ENCODE measurements at places on chromosomes 1 and 21.

GRCh38 chr1:219031809-219032208, 141.9 kb upstream of the LYPLAL1 start:
- DNase-seq: no peak

DNA sequence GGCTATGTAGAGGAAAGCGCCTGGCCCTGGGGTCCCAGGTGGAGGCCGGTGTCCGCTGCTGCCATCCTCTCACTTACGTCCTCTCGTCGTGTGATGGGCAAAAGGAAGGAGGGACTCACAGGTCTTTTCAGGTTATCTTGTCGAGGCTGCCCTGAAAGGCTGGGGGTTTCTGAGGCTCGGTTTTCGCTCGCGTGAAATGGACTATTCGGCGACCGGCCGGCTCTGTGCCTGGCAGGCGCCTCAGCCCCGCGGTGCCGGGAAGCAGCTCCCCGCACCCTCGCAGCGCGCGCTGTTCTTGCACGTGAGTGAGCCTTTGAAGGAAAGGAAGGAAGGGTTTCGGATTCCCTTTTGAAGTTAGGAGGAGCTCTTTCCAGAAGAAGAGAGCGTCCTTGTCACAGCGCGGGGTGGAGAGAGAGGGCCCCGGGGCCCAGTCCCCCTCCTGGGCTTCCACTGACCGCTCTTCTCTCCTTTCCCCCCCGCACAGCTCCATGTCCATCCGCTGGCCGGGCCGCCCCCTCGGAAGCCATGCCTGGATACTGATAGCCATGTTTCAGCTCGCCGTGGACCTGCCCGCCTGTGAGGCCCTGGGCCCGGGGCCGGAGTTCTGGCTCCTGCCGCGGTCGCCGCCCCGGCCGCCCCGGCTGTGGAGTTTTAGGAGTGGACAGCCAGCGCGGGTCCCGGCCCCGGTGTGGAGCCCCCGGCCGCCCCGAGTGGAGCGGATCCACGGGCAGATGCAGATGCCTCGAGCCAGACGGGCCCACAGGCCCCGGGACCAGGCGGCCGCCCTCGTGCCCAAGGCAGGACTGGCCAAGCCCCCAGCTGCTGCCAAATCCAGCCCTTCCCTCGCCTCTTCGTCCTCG, 57.2 kb downstream of the AJAP1 start:
- no peak for DNase-seq

DNA sequence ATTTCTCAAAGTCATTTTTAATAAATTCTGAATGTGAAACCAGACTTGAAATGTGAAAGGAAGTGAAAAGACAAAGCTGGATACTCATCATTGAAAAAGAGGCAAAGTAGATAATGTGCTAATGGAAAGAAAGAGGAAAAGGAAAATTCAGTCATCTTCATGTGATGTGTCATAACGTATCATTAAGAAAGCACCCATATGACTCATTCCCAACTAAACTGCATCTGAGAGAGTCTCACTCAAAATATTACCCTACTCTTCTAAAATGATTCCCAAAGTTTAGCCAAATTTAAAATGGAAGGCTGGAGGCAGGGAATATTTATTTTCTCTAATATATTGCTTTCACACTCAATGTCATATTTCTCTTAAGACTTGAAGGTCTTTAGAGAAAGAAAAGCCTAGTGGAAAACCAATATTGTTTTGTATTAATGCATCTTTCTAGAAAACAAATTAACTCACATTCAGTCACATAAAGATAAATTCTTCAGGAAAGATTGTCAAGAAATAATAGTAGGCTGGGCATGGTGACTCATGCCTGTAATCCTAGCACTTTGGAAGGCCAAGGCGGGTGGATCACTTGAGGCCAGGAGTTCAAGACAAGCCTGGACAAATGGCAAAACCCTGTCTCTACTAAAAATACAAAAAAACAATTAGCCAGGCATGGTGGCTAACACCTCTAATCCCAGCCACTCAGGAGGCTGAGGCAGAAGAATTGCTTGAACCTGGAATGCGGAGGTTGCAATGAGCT, 129.9 kb downstream of the SLC30A10 start:
- DNase-seq: no peak

- peak; percentile 53 for DNase-seq
These were observed 540 bp downstream of the ARHGEF2 start for GRCh38 chr1:155977690-155978324.

- DNase-seq: peak; percentile 42
These were observed 229.7 kb downstream of the C1orf94 start for GRCh38 chr1:34406377-34406776.

DNA sequence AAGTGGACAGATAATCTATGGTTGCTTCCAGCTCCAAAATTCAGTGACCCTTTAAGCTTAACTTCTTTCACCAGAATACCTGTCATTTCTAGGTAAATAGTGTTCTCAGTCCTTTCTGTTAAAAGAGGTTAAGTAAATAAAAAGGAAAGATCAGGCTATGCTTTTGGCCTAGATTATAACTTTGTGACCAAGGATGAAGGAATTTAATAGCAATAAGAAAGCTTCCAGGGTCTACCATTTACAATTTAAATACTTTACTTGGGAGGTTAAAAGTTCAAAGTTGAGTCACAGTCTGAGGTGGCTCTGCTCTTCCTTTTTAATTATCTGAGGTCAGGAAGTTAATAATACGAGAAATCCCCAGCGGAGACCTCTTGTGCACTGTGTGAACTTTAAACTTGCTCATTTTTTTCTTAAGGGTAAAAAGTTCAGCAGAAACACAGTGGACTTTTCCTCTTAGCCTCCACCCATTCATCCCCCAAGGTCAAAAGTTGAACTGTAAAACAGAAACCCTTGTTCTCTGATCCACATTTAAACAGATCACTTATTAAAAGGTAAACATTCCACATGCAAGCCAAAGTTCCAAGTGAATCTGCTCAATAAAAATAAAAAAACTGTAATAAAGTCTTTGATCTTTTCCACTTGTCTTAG, 187.1 kb downstream of the NRIP1 start:
- no peak for DNase-seq

- no peak for DNase-seq
These were observed 15.1 kb upstream of the PITHD1 start for GRCh38 chr1:23763041-23763577.

GRCh38 chr1:19715334-19716203, 50.9 kb downstream of the HTR6 start:
- peak; percentile 95 for DNase-seq

Data from colonic mucosa (tissue), 4 donors.